ENCODE measurements at places on chromosomes 5 and 9. TPM values are rescaled to one million over a fixed set of nuclear protein-coding genes. Genes with fewer than 3 reads are reported as not detected.
A peak's percentile ranks its signal among the peaks of the same experiment; 100 is the strongest.

- no peak overlapping the region for H3K27ac ChIP-seq
- H3K36me3 ChIP-seq: no peaks in the 10 kb centered on the region
- H3K4me1 ChIP-seq: no peaks in the 10 kb centered on the region
- DNase-seq: no peak
- no peak overlapping the region for H3K4me3 ChIP-seq
Measured at GRCh38 chr9:70618784-70619183, 204.3 kb upstream of the KLF9 start.

Gene PTGR1
- total RNA-seq: 74.9 TPM

GRCh38 chr9:88813638-88814209 lies 177.5 kb upstream of the S1PR3 start:
- H3K4me3 ChIP-seq: no peak overlapping the region
- no peak for DNase-seq
- no peaks in the 10 kb centered on the region for H3K27me3 ChIP-seq
- peaks cover 48% of the 10 kb centered on the region for H3K4me1 ChIP-seq
- no peaks in the 10 kb centered on the region for H3K36me3 ChIP-seq

DNA sequence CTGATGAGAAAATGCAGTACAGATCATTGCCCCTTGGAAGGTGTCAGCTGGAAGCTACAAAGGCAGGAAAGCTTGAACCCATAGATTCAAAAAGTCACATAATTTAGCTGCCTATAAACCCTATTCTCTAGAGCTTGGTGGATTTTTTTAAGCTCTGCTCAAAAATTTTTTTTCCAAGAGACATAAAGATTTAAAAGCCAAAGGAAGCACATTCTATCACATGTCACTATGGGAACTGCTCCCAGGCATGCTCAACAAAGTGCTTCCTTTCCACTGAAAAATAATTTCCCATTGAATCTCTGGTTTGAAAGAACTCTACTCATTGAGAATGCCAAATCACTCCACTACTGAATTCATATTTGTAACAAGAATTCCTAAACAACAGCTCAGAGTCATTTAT lies 419.8 kb downstream of the CETN3 start:
- no peaks in the 10 kb centered on the region for H3K27me3 ChIP-seq
- no peak overlapping the region for H3K4me3 ChIP-seq
- no peak overlapping the region for H3K27ac ChIP-seq
- DNase-seq: no peak

Gene OR2Y1
- not detected for total RNA-seq

DNA sequence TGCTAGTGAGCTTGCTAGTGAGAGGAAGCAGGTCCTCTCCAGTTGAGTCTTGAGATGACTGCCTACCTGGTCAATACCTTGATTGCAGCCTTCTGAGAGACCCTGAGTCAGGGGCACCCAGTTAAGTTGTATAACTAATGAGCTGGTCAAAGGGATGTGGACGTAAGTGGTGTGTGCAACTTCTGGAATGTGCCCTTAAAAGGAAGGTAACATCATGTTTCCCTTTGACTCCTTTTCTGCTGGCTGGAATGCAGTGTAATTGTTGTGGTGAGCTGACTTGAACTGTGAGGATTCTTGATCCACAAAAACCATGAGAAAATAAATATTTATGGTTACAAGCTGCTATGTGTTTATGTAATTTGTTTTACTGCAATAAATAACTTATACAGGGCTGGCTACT lies 2.4 kb upstream of the SNX2 start:
- peaks cover 15% of the 10 kb centered on the region for H3K4me1 ChIP-seq
- no peaks in the 10 kb centered on the region for H3K36me3 ChIP-seq
- DNase-seq: peak; percentile 27
- H3K27ac ChIP-seq: no peak overlapping the region
- H3K27me3 ChIP-seq: no peaks in the 10 kb centered on the region

DNA sequence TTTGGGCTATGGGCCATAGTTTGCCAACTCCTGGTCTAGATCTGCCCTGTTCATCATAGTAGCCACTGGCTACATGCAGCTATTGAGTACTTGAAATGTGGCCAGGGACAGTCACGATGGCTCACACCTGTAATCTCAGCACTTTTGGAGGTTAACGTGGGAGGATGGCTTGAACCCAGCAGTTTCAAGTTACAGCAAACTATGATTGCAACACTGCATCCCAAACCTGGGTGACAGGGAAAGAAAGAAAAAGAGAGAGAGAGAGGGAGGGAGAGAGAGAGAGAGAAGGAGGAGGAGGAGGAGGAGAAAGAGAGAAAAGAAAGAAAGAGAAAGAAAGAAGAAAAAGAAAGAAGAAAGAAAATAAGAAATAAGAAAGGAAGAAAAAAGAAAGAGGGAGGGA lies 5.1 kb upstream of the GMCL2 start:
- no peaks in the 10 kb centered on the region for H3K36me3 ChIP-seq
- H3K4me3 ChIP-seq: no peak overlapping the region
- DNase-seq: peak; percentile 34

Gene GARIN3
- not detected for total RNA-seq

Gene PCDHGB7
- 14.8 TPM for total RNA-seq

- H3K4me1 ChIP-seq: no peaks in the 10 kb centered on the region
- peaks cover 21% of the 10 kb centered on the region for H3K27me3 ChIP-seq
- H3K27ac ChIP-seq: no peak overlapping the region
- no peak overlapping the region for H3K4me3 ChIP-seq
Measured at GRCh38 chr5:7398596-7399280, 2.8 kb downstream of the ADCY2 start.

Gene POU5F2
- 0.76 TPM for total RNA-seq

Gene ACTBL2
- 0.11 TPM for total RNA-seq

DNA sequence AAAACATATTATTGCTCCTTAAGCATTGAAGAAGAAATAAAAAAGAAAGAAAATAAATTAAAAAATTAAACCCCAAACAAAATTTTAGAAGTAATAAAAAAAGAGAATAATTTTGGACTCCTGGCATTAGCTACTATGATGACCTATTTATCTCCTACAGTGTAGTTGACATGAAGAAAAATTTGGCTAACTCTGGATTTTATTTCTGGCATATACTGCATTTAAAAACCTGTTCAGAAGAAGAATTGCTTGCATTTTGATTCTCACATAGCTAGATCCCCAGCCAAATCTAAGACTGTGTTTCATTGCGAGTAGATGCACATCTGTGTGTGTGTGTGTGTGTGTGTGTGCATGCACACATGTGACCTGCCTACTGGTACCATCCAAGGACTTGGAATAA lies 30.1 kb upstream of the GABRG2 start:
- no peaks in the 10 kb centered on the region for H3K36me3 ChIP-seq
- H3K4me3 ChIP-seq: no peak overlapping the region
- no peak overlapping the region for H3K27ac ChIP-seq
- H3K4me1 ChIP-seq: no peaks in the 10 kb centered on the region
- DNase-seq: no peak
- no peaks in the 10 kb centered on the region for H3K27me3 ChIP-seq

GRCh38 chr9:72954431-72955125 lies 1.7 kb upstream of the ALDH1A1 start:
- H3K4me1 ChIP-seq: no peaks in the 10 kb centered on the region
- peaks cover 4% of the 10 kb centered on the region for H3K27me3 ChIP-seq
- no peaks in the 10 kb centered on the region for H3K36me3 ChIP-seq
- H3K27ac ChIP-seq: no peak overlapping the region
- H3K4me3 ChIP-seq: no peak overlapping the region
- DNase-seq: peak; percentile 55

Gene CDC20B
- not detected for total RNA-seq

GRCh38 chr9:75033791-75034473 lies 5.8 kb upstream of the CARNMT1 start:
- no peaks in the 10 kb centered on the region for H3K36me3 ChIP-seq
- H3K4me3 ChIP-seq: no peak overlapping the region
- no peak overlapping the region for H3K27ac ChIP-seq
- H3K27me3 ChIP-seq: no peaks in the 10 kb centered on the region

Gene SLIT3
- 61.9 TPM for total RNA-seq

GRCh38 chr9:91150998-91151717 lies 210.6 kb downstream of the AUH start:
- no peaks in the 10 kb centered on the region for H3K27me3 ChIP-seq
- H3K4me3 ChIP-seq: no peak overlapping the region
- peak; percentile 79 for DNase-seq
- H3K4me1 ChIP-seq: 0 out of 2 replicates have a peak, but pooled peaks cover 6% of the 10 kb centered on the region
- H3K36me3 ChIP-seq: no peaks in the 10 kb centered on the region
- H3K27ac ChIP-seq: peak overlapping the region; percentile 53

- peaks cover 12% of the 10 kb centered on the region for H3K36me3 ChIP-seq
- peaks cover 36% of the 10 kb centered on the region for H3K4me1 ChIP-seq
- H3K27me3 ChIP-seq: no peaks in the 10 kb centered on the region
- no peak for DNase-seq
Measured at GRCh38 chr5:17232405-17232804, 15.0 kb downstream of the BASP1 start.

- no peaks in the 10 kb centered on the region for H3K4me1 ChIP-seq
- no peaks in the 10 kb centered on the region for H3K36me3 ChIP-seq
Measured at GRCh38 chr9:27335075-27335474, 38.1 kb upstream of the EQTN start.

- no peak overlapping the region for H3K4me3 ChIP-seq
- H3K36me3 ChIP-seq: no peaks in the 10 kb centered on the region
- DNase-seq: no peak
- H3K4me1 ChIP-seq: no peaks in the 10 kb centered on the region
- H3K27me3 ChIP-seq: no peaks in the 10 kb centered on the region
Measured at GRCh38 chr9:9223175-9223574, 1389.6 kb downstream of the PTPRD start.

Gene IFNK
- total RNA-seq: not detected

- DNase-seq: no peak
- H3K4me3 ChIP-seq: no peak overlapping the region
- no peaks in the 10 kb centered on the region for H3K27me3 ChIP-seq
- no peaks in the 10 kb centered on the region for H3K36me3 ChIP-seq
- peaks cover 12% of the 10 kb centered on the region for H3K4me1 ChIP-seq
Measured at GRCh38 chr5:88768411-88768810, 114.6 kb downstream of the MEF2C start.

GRCh38 chr5:37737326-37738056 lies 102.3 kb downstream of the GDNF start:
- peak overlapping the region; percentile 91 for H3K27ac ChIP-seq
- DNase-seq: no peak
- peaks cover 67% of the 10 kb centered on the region for H3K4me1 ChIP-seq
- no peaks in the 10 kb centered on the region for H3K36me3 ChIP-seq

Gene TARS1
- total RNA-seq: 268 TPM

Gene GABRA6
- not detected for total RNA-seq

- peaks cover 35% of the 10 kb centered on the region for H3K36me3 ChIP-seq
- peak overlapping the region; percentile 96 for H3K4me3 ChIP-seq
- no peaks in the 10 kb centered on the region for H3K27me3 ChIP-seq
- peak; percentile 69 for DNase-seq
- H3K27ac ChIP-seq: no peak overlapping the region
- H3K4me1 ChIP-seq: peaks cover 29% of the 10 kb centered on the region
Measured at GRCh38 chr5:115838885-115839518, 2.4 kb downstream of the ATG12 start.

Gene PCDHGA2
- 6.3 TPM for total RNA-seq

All from GM23248 (cell line).